ENCODE measurements at places on chromosomes 1 and 21.

DNA sequence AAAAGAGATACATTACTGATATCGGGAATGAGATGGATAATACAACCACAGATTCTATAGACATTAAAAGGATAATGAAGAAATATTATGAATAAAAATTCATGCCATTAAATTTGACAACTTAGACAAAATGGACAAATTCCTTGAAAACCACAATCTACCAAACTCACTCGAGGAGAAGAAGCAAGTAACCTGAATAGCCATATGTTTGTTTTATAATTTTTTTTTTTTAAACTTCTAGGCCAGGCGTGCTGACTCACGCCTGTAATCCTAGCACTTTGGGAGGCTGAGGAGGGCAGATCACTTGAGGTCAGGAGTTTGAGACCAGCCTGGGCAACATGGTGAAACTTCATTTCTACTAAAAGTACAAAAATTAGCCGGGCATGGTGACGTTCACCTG lies 327.9 kb downstream of the VAV3 start:
- DNase-seq, result no peak

GRCh38 chr1:26951821-26952497 lies 8.3 kb downstream of the KDF1 start:
- no peak for DNase-seq

DNA sequence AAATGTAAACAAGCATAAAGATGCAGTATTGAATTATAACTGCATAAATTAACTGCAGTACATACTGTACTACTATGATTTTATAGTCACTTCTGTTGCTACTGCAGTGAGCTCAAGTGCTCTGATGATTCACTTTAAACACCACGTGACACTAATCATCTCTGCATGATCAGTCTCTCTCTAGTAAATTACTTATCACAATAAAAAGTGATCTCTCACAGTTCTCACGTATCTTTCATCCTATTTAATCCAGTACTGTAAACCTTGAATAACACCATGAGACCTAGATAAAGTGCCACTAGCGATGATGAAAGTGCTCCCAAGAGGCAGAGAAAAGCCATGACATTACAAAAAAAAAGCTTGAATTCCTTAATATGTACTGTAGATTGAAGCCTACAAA lies 1242.0 kb downstream of the AMY1C start:
- DNase-seq, result no peak

DNA sequence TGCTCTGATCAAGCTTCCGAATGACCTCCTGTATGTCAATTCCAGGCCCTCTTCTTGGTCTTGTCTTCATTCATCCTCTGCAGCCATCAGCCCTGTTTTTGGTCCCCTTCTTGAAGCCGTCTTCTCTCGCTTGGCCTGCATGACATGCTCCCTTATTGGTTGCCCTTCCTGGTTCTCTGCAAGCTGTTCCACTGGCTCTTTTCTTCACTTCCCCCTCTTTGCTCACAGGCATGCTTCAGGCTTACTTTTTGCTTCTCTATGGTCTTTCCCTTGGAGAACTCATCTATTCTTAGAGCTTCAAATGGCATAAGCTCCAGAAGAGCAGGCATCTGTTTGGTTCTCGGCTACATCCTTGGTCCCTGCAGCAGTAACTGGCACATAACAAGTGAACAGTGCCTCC lies 38.8 kb downstream of the PDPN start:
- no peak for DNase-seq

DNA sequence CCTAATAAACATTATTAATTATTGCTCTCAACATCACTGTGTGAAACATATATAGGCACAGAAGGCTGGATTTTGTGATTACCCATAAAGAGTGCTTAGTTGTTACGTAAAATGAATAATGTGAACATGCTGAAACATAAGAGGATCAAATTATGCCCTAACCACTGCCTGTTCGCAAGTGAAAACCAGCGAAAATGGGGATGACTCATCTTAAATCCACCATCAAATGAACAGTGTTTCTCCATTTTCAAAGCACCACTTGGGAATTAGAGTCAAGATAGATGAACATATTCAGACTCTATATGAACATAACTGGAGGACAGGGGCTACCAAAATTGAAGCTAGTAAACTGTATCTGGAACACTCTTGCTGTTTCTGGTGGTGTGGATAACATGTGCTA lies 386.2 kb downstream of the HHIPL2 start:
- no peak for DNase-seq
